ENCODE measurements at places on chromosomes 13 and 19. TPM values are rescaled to one million over a fixed set of nuclear protein-coding genes. Genes with fewer than 3 reads are reported as not detected.

The CD70 gene
- total RNA-seq = 47.4 TPM

The PSG7 gene
- not detected for total RNA-seq

The NUP62 gene
- total RNA-seq = 217 TPM

The MAP2K2 gene
- total RNA-seq = 125 TPM

The KLK12 gene
- total RNA-seq = not detected

The ZNF83 gene
- 26.3 TPM for total RNA-seq

The S1PR2 gene
- 14.3 TPM for total RNA-seq

The POLR2I gene
- total RNA-seq = 86.3 TPM

The ZNF681 gene
- 2.6 TPM for total RNA-seq

The PBX4 gene
- total RNA-seq = 19.2 TPM

DNA sequence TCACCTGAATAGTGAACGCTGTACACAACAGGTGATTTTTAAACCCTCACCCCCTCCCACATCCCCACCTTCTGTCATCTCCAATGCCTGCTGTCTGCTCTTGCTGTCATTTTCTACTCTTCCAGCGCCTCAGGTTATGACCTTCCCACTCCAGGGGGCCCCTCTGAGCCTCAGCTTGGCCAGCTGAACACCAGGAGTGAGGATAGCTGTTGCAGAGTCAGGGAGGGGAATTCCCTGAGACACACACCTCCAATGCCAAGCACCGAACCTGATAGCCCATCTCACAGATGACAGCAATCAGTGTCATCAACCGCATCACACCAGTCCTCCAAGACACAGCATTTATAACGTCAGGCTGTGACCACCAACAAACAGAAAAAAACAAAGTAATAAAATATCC lies 193.5 kb downstream of the ZNF536 start:
- DNase-seq = no peak

DNA sequence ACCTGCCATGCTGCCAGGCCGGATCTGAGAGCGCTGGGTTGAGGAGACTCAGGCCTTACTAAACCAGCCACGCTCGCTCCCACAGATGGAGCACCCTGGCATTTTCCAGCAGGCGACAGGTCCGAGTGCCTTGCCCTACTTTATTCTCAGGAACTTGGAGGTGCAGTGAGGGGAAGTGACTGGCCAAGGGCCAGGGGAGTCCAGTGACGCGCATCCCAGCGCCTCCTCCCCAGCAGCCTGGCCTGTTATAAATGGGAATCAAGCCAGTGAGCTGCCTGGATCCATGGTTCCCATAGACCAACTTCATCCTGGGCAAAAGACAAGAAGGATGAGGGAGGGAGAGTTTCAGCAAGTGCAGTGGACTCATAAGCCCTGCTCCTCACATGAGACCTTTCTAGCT lies 35.5 kb downstream of the TMED1 start:
- DNase-seq = no peak

DNA sequence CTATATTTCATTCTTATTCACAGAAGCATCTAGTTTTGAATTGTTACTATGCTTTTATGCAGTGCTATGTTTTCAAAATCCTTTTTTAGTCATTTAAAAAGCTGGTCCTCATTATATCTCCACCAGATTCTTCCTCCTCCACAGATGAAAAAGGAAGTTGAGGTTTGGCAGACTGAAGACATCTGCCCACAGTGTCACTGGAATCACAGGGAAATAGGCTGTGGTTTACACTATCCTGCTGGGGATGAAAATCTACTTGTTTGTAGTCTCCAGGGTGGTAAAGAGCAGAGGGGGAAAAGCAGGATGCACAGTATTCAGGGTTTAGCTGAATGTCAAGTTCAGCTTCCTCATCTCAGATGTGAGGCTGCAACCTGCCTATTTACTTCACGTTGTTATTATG lies 351.2 kb downstream of the DNAJC15 start:
- no peak for DNase-seq

GRCh38 chr13:36530861-36531590 lies 98.7 kb downstream of the CCNA1 start:
- DNase-seq = peak; percentile 34

GRCh38 chr19:290372-291005 lies 714 bp downstream of the PLPP2 start:
- no peak for DNase-seq

- DNase-seq = no peak
Observed at GRCh38 chr13:39955560-39955959, 300.1 kb downstream of the COG6 start.

GRCh38 chr19:18408053-18408476 lies 10.6 kb upstream of the LRRC25 start:
- peak; percentile 77 for DNase-seq

- DNase-seq = no peak
Observed at GRCh38 chr13:43725460-43725859, 61.3 kb downstream of the ENOX1 start.

DNA sequence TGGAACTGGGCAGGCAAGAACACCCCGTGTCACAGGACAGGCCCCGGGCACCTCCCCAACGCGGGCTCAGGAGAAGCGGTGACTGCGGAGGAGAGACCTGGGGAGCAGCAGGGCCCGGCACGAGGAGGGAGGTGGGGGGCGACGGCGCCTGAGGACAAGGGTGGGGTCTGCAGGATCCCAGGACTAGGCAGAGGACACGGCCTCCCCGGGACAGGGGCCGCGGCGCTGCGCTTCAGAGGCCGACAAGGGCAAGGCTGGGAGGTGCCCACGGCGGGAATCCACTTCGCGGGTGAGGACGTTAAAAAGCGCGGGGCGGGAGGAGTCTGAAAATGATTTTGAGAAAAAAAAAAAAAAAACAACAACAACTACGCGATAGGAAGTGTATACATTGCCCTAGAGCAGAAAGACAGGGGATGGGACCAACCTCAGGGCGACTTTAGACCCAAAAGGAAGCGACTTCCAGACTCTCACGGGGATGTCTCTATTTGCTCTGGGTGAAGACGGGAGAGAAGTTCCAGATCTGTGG lies 44.9 kb downstream of the ZNF611 start:
- DNase-seq = peak; percentile 83

GRCh38 chr13:30370146-30370545 lies 52.1 kb upstream of the UBE2L5 start:
- DNase-seq = no peak

- no peak for DNase-seq
Observed at GRCh38 chr19:5065663-5066093, 96.8 kb downstream of the KDM4B start.

DNA sequence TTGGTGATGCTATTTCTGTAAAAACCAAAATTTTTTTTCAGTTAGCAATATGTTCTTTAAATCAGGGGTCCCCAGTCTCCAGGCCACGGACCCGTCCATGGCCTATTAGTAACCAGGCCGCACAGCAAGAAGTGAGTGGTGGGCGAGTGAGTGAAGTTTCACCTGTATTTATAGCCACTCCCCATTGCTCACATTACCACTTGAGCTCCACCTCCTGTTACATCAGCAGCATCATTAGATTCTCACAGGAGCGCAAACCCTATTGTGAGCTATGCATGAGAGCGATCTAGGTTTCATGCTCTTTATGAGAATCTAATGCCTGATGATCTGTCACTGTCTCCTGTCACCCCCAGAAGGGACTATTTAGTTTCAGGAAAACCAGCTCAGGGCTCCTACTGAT lies 58.9 kb upstream of the SLC7A1 start:
- DNase-seq = no peak

DNA sequence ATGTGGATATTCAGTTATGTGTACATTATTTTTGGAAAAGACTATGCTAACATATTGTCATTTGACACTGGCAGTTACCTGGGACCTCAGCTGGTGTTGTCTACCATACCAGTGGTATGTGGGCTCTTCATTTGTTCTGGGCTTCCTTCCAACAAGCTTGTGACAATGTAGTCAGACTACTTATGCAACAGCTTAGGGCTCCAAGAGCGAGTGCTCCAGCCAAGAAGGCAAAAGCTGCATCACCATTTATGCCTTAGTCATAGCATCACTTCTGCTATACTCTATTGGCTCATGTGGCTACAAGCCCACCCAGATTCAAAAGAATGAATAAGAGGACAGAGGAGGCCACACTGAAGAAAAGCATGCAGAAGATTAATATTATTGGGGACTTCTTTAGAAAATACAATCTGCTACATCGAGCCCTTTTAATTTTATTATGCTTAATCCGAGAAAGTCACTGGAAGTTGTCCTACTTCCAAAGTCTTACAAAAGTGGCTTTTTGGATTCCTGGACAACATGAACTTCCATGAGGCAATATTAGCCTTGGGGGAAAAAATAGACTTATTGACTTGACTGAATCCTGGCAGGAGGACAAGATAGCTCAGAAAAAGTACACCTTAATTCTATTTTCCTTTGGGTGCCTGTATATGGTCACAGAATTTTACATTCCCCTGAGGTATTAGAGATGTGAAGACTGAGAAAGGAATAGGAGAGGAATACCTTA lies 529.4 kb upstream of the HTR2A start:
- no peak for DNase-seq

GRCh38 chr19:17542042-17542441 lies 13.4 kb upstream of the COLGALT1 start:
- no peak for DNase-seq

DNA sequence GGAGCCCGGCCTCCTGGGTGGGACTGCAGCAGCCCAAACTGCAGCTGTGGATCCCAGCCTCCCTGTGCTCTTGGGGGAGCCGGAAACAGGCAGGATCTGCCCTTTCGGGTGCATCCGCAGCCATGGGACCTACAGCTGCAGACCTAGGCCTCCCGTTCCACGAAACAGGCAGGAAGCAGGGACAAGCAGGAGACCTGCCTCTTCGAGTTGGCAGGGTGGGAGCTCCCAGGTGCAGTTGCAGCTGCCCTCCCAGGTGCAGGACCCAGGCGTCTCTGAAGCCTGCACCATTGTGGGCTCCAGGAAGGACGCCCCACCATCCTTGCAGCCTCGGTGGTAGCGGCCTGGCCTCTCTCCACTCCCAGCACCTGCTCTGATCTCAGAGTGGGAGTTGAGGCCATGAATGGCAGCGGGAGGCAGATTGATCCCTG lies 189.0 kb upstream of the KLHL1 start:
- DNase-seq = no peak

- peak; percentile 94 for DNase-seq
Observed at GRCh38 chr19:13842291-13843103, 34.4 kb upstream of the NANOS3 start.

- DNase-seq = no peak
Observed at GRCh38 chr19:56841193-56841543, 642 bp upstream of the PEG3 start.

DNA sequence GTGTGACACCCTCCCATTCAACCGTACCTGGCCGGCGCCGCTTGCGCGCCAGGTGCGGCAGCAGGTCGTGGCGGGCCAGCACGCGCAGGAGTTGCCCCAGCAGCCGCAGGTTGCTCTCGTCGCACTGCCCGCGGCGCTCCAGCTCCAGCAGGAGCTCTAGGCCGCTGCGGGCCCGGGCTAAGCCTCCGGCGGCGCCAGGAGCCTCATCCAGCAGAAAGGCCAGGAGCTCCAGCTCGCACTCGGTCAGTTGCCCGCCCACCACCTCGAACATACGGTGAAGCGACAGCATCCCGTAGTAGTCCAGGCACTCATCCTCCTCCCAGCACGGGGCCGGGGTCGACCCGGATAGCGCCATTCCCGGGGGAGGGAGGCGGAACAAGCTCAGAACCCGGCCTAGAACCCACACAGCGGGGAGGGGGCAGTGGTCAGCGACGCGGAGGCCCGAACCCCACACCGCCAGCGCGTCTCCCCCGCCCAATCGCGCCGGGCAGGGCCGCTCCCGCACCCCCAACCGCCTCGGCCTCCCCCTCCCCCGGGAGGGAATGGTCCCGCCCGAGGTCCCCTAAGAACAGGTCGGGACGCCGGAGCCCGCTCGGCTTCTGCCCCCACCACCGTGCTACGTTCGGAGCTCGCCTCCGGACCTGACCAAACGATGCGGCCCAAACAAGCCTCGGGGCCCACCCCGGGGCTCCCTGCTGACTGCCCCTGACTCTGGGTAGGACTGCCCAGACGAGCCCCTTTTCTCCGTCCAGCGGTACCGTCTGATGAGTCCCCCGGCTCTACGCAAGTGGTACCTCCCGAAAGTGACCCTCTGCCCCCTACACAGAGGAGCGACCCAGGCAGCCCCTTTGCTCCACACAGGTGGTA lies 591 bp downstream of the DEDD2 start:
- peak; percentile 82 for DNase-seq

DNA sequence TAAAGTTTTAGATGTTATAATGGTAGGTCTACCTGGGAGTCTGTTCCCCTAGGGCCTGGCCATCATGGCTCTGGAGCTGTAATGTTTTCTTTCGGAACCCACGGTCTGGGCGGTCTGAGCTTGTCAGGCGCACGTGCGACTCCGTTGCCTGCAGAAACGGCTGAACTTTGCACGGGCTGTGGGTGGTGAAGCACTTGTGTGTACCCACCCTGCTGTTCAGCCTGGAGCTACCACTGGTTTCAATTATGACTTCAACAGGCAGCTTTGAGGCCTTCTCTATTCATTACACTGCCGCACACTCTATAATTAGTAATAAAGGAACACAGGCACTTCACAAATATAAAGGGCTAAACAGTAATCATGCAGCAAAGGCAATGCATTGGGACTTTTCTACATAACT lies 6.0 kb downstream of the PCDH8 start:
- no peak for DNase-seq

DNA sequence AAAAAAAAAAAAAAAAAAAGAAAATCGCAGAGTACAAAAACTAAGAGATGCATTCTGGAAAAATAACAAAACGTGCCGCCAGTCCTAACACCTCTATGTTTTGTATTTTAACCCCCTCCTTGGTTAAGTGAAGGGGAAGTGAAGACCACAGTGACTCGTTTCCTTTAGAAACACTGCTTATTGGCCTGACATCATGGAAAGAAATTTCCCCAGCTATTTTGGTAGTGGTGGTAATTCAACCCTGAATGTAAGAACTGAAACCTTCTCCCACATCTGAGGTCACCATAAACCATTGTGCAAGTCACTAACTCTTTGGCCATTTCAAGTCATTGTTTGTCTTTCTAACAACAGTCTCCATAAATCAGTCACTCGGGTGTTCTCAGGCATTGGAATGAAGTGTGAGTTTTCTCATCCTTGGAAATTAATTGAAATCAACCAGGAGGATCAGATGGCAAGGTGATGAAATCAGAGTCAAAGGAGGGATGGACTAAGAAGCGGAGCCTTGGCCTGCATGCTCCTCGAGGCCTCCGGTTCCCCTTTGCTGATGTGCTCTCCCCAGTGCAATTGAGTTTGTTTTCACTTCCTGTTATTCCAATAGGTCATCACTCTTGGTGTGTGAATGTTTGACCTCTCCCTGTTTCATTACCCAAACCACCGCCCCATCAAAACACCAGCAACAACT lies 443.9 kb downstream of the FGF9 start:
- peak; percentile 88 for DNase-seq

GRCh38 chr13:93915269-93915809 lies 564.1 kb downstream of the DCT start:
- DNase-seq = no peak
